ENCODE measurements at places on chromosomes 16 and 17.

DNA sequence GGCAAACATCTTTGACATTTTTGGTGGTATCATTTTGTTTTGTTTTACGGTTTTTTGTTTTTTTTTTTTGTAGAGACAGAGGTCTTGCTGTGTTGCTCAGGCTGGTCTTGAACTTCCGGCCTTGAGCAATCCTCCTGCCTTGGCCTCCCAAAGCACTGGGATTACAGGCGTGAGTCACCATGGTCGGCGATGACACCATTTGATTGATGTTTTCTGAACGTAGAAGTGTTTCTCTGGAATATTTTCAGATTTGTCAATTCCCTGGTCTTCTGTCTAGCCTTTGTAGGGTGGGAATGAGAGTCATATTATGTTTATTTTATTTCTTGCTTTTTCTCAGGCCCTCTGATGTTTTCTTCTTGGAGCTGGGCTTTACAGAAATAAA lies 32.2 kb upstream of the BRD7 start:
- peak; percentile 56 for DNase-seq

- no peak for DNase-seq
Observed at GRCh38 chr16:69727916-69728270, 1.5 kb upstream of the NQO1 start.

GRCh38 chr16:89312194-89312593 lies 94.7 kb downstream of the ZNF778 start:
- no peak for DNase-seq

- DNase-seq: no peak
Observed at GRCh38 chr17:41518031-41518430, 659 bp downstream of the KRT15 start.

- DNase-seq: no peak
Observed at GRCh38 chr17:50191359-50192143, 9.9 kb downstream of the COL1A1 start.

- DNase-seq: no peak
Observed at GRCh38 chr17:9253308-9253707, 232.0 kb downstream of the NTN1 start.

GRCh38 chr16:84950906-84951305 lies 60.4 kb downstream of the ZDHHC7 start:
- peak; percentile 71 for DNase-seq

GRCh38 chr16:89422905-89423630 lies 67.3 kb downstream of the ANKRD11 start:
- DNase-seq: peak; percentile 74

DNA sequence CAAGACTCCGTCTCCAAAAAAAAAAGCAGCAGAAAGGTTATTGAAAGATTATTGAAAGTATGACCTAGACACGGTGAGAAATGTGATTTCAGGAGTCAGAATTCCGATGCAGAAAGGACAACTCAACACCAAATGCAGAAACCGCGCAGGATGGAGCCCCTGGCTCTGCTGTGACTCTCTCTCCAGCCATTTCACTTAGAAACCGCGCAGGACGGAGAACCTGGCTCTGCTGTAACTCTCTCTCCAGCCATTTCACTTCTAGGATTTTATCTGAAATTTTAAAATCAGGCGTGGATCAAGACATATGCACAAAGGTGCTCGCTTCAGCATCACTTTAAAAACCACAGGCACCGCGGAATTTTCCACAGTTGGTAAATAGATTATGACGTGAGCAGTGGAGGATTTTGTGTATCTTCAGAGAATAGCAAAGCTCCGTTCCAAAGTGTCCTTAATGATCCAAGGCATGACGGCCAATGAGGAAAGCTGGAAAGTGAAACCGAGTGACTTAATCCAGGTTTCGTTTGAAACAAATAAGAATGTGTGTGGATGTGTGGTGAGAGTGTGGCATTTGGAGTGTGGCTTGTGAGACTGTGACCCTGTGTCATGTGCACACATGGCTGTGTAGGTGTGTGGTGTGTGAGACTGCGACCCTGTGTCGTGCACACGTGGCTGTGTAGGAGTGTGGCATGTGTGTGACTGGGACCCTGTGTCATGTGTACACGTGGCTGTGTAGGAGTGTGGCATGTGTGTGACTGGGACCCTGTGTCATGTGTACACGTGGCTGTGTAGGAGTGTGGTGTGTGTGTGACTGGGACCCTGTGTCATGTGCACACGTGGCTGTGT lies 9.5 kb downstream of the UTS2R start:
- DNase-seq: peak; percentile 16

GRCh38 chr17:61605692-61606091 lies 14.7 kb upstream of the NACA2 start:
- DNase-seq: no peak
